ENCODE measurements at places on chromosomes 11 and 22.

GRCh38 chr11:8067929-8068575 is 13.0 kb upstream of the TUB start:
- DNase-seq, result no peak

- no peak for DNase-seq
Measured at GRCh38 chr11:32105871-32106560, 15.1 kb downstream of the RCN1 start.

- DNase-seq, result no peak
Measured at GRCh38 chr11:65131417-65131776, 2.9 kb downstream of the SYVN1 start.

DNA sequence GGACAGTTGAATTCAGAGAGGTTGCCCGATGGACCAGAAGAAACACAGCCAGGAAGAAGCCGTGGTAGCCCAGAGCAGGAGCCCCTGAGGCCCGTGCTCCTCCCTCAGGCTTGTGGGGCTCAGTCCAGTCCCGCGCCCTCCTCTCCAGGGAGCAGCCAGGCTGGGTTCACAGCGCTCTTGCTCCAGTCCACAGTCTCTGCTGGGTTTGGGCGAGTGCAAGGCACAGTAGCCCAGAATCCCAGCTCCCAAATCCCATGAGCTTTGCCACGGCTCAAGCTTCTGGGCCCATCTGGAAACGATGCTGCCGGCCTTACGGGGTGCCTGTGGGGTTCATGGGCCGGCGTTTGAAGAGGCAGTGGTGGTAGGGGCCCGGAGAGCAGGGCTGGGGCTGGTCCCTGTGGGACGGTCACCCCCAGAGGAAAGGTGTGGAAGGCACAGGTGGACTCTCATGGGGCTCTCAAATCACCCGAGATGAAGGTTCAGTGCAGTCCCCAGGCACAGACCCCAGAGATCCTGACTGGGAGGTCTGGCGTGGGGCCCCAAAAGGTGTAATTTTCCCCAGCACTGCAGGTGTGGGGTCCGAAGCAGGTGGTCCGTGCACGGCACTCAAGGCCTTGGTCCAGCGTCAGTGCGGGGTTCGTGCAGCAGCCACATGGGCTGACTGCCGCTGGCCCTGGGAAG is 30.6 kb upstream of the ATXN10 start:
- DNase-seq, result no peak

DNA sequence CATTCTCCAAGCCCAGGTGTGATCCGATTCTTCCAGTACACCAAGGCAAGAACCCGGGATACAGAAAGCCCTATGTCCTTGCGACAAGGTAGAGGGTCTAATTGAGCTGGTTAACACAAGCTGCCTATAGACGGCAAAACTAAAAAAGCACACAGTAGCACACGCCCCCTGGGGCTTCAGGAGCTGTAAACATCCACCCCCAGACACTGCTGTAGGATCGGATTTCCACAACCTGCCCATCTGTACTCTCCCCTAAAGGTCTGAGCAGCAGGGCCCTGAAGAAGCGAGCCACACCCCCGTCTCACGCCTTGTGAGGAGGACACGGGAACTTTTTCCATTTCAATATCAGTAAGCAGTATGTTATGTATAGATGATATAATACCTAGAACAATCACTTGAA is 624.7 kb downstream of the BUD13 start:
- DNase-seq, result no peak

GRCh38 chr11:79686703-79687419 is 246.0 kb upstream of the TENM4 start:
- no peak for DNase-seq

- DNase-seq, result no peak
Measured at GRCh38 chr11:91966368-91966767, 258.2 kb upstream of the FAT3 start.

GRCh38 chr11:16876053-16876752 is 137.8 kb downstream of the C11orf58 start:
- DNase-seq, result no peak

DNA sequence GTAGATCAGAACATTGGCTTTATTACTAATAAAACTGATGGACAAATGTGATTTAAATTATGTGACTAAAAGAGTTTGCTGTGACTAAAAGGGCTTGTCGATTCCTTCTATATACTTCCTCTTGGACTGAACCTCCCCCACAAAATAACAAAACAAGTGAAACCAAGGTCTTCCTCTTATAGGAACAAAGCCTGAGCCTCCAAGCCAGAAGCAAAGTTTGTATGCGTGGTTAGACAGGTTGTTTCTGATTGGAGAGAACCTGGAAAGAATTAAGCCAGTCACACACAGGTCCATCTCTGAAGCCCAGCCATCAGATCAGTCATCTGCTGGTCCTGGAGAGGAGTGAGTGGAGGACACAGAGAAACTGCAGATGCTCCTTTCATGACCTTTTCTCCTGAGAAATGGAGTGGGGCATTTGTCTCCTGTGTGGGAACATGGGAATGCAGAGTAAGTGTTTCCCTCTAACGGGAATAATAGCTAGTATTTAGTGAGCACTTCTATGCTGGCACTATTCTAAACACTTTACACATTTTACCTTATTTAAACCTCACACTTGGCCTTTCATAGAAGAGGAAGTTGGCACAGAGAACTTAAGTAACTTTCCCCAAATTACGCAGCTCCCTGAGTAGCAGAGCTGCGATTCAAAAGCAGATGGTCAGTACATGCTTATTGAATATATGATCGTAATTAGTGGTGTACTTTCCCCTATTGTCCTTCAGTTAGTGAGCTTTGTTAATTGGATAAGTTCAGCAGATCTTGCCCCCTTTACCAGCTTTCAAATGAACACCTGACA is 77.1 kb downstream of the UVRAG start:
- DNase-seq, result no peak

DNA sequence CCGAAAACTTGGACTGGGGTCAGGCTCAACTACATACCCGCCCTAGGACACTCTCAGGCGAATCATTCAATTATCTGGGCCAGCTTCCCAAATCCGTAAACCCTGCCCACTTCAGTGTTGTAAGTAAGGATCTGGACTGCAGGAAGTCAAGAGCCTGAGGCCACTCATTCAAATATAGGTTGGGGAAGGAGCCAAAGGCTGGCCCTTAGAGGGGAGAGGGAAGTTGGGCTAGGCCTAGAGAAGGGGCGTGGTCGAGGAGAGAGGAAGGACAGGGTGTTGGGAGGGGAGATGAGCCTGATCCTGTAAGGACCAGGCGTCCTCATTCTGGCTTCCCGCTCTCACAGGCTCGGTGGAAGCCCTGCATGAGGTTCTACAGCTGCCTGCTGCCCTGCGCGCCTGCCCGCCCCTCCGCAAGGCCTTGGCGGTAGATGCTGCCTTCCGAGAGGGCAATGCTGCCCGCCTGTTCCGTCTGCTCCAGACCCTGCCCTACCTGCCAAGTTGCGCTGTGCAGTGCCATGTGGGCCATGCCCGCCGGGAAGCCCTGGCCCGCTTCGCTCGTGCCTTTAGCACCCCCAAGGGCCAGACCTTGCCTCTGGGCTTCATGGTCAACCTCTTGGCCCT is 3.0 kb downstream of the SAC3D1 start:
- DNase-seq, result no peak

DNA sequence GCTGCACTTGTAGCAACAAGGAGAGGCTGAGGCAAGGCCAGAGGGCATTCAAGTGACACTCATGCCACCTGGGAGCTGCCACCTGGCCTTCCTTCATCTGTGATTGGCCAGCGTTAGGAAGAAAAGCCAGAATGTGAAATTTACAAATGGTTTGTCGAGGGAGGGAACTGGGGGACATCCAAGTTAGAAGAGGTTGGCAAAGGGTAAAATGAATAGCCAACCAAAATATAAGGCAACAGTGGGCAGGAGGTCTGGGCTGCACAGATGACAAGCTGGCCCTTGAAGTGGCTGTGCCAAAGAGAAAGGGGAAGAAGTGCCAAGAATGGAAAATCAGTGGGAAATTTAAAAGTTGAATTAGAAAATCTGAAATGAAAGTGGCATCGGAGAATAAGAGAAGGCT is 221.4 kb downstream of the C11orf91 start:
- no peak for DNase-seq

- DNase-seq, result no peak
Measured at GRCh38 chr11:44203270-44204043, 106.5 kb downstream of the ALX4 start.

DNA sequence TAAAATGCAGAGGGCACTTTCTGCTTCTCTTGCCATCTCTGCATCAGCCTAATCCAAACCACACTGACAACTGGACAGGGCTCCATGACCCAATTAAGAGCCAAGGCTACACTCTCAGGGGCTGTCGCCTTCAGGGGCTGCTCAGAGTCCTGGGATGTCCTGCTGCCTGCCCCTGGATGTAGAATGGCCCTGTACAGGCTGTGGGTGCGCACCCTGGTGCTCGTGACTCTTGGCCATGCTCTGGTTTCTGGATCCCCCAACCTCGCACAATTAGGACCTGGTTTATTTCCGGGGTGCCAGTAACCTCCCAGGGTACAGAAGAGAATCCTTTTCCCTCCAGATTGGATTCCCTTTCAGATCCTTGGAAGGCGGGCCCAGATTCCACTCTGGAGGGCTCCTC is 11.3 kb downstream of the IFT27 start:
- DNase-seq, result no peak

DNA sequence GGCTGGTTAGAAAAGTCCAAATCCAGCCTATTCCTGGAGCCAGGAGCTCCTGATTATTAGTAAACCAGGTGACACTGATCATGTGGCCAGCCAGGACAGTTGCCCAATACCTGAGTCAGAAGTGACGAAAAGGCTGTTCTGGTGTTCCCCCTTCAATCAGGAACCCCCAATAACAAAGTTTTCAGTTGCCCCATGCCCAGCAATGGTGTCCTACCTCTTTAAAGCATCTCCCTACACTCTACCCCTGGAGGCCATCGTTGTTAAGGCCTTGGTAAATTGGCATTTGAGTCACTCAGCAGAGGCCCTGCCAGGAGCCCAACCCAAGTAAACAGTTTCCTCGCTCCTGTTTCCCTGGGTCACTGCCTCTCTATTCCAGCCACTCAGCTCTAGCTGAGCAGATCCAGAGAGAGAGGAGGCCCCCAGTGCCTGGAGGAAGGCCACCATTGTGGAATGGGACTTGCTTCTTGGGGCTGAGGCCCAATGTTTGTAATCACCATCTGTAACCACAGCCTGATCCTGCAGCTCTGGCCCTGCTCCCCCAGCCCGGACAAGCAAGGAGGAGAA is 25.0 kb downstream of the ARHGAP1 start:
- DNase-seq, result no peak

GRCh38 chr11:1459764-1460395 is 26.7 kb downstream of the MOB2 start:
- DNase-seq, result no peak

- no peak for DNase-seq
Measured at GRCh38 chr11:36631774-36632173, 33.7 kb upstream of the RAG2 start.

DNA sequence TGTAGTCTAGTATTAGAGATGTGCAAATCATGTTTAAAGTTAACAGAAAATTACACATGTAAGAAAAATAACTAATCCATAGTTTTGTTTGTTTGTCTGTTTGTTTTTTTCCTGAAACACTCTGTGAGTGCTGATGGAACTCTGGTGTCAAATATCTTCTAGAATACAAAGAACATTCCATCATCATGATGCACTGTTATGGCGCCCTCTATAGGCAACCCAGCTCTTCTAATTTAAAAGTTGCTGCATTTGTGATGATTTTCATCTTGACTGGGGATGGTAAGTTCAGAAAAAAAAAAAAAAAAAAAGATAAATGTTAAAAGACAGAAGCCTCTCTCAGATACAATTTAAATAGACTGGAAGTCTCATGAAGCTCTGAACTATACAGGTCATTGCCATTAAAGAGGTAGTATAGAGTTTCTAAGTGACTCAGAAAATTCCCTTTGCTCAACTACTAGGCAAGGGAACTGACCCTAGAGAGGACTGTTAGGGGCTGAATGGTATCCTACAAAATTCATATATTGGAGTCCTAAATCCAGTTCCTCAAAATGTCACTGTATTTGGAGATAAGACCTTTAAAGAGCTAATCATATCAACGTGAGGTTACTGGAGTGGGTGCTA is 597.2 kb upstream of the ANO3 start:
- DNase-seq, result no peak

GRCh38 chr11:76839311-76839710 is 21.4 kb upstream of the ACER3 start:
- no peak for DNase-seq

- DNase-seq, result no peak
Measured at GRCh38 chr11:109756521-109756920, 334.5 kb downstream of the C11orf87 start.

DNA sequence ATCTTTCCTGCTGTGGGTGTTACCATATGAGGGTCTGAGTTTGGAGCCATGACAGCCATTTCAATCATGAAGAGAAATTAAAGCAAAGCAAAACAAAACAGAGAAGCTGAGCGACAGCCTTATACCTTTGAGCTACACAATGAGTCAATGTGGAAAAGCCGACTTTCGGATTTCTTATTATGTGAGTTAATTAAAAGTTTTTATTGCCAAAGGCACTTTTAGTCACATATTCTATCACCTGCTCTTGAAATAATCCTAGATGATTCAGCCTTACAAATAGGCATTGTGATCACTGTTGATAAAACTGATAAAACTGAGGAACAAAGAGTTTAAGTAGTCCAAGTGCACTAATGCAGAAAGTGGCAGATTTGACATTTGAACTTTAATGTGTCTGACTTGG is 381.9 kb upstream of the TENM4 start:
- no peak for DNase-seq

DNA sequence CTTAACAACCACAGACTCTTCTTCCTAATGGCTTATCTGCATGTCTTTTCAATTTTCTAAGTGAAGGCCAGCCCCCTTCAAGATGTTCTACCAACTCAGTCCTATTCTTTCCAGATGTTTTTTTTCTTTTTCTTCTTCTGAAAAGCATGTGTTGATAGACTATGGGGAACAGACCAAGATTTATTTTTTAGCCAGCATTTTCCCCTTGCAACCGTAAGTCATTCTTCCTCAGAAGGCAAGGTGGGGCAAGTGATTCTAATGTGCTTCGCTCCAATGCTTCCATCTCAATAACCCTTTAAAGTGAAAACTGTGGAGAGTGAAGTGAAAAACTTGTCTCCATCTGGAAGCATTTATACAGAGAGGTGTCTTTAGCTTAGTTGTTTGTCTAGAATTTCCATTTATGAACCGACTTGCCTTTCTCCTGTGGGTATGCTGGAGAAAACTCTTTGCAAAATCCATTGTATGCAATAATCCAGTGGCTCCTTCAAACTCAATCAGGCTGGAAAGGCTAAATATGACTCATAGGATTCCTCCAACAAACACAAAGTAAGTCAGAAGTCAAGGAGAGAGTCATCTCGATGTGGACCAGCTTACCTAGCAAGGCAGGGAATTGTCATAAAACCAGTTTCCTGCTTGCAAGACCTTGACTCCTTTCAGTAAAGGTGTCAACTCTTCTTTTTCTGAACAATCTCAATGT is 83.7 kb downstream of the MAML2 start:
- no peak for DNase-seq

- DNase-seq, result no peak
Measured at GRCh38 chr11:665704-666281, 28.7 kb downstream of the DRD4 start.

DNA sequence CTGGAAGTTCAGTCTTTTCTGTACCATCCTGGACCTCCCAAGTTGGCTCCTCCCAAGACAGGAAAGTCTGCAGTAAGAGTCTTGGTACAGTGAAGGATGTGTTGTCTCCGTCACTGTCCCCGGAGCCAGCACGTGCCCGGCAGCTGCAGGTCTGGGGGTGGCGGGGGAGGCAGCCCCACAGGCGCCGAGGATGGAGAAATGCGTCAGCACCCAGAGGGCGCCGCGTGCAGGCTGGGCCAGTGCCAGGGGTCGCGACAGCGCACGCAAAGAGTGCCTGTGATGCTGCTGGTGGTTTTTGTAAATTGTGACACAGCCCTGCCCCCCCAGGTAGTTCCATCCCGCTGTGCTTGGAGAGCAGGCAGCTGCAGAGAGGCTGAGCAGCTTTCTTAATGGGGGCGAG is 1200.5 kb downstream of the BRD1 start:
- DNase-seq, result no peak

All from Panc1 (cell line).